ENCODE measurements at places on chromosomes 12 and 14.
A peak's percentile ranks its signal among the peaks of the same experiment; 100 is the strongest.

DNA sequence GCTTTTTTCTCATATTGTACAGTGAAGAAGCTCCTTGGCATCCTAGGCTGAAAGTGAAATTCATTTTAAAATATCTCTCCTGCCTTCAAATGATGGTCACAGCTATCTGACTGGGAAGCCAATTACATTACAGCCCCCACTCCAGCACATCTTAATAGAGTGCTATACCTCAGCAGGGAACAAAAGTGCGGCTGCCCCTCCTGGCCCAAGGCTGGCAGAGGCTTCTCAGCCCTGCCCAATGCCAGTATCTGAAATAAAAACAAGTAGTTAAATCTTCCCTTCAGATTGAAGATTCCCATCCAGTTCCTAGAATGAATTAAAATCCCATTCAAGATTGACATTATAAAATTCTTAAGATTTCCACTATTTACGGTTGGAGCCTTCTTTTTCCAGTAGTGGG lies 54.9 kb upstream of the GNG2 start:
- no peak for DNase-seq

- peak; percentile 83 for DNase-seq
These were observed 4.0 kb upstream of the TESPA1 start for GRCh38 chr12:54988402-54989054.

- DNase-seq = no peak
These were observed 16.7 kb downstream of the CHST11 start for GRCh38 chr12:104473374-104473983.

- no peak for DNase-seq
These were observed 145.3 kb upstream of the GRIN2B start for GRCh38 chr12:14126692-14127091.

DNA sequence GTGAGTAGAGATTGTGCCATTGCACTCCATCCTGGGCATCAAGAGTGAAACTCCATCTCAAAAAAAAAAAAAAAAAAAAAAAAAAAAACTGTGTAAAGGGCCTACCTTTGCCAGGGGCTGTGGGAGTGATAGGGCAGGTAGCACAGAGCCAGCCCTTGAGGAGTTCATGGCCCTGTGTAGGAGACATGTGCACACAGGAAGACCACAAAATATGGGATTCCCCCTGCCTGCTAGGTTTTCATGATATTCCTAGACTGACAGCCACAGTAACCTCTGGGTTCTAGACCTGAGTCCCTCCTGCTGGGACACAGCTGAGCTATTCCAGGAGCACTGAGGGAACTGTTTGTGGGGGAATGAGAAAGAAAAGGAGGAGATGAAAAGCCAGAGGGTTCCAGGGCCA lies 8.3 kb upstream of the SPTSSA start:
- no peak for DNase-seq

DNA sequence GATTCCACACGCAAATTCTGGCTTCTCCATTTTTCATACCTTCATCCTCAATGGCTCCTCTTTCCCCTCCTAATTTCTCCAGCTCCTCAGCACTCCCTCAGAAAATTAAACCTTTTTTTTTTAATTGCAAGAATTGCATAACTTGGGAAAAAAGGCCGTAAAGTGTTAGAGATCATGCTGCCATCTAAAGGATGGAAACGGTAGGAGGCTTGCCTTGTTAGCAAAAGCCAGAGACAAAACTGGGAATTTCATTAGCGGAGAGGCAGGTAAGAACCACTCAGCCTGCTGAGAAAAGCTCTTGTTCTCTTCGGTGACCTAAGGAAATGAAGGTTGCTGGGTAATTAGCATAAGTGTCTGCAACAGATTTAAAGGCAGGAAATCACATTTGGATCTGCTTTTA lies 204.3 kb downstream of the AEBP2 start:
- peak; percentile 24 for DNase-seq

DNA sequence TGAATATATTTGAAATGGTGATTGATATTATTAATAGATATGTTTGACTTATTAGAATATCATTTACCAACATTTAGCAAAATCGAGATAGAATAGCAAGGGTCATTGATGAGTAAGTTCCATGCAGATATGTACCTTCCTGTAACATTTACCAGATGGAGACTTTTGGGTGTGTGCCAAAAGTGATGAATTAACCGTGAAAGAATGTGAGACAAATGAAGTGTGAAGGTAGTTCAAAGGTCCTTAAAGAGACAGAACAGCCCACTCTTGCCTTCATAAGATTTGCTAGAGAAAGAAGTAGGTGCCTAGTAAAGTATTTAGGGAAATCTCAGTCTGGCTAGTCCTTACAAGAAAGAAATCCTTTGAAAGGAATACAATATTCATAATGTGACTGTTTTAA lies 45.5 kb downstream of the FGD4 start:
- DNase-seq = peak; percentile 83

DNA sequence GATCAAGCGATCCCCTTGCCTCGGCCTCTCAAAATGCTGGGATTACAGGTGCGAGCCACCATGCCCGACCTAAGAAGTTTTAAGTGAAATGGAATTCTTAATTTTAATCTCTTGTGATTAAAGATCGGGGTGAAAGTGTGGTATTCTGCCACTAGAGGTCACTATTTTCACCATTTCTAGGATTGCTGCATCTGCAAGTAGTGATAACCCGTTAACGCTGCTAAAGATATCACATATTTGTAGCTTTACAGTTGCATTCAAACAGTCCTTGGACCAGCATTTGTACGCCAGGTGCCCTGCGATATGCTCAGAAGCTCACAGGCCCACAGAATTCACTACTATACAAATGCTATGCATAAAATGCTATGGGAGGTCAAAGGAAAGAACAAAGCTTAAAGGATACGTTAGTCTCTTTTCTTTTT lies 19.3 kb downstream of the CCDC62 start:
- peak; percentile 26 for DNase-seq

Data from NCI-H446 treated with DMSO at 0.1 percent for 48 hours (cell line).